ENCODE measurements at places on chromosomes 6 and 20. TPM values are rescaled to one million over a fixed set of nuclear protein-coding genes. Genes with fewer than 3 reads are reported as not detected.

Gene OR12D3
- total RNA-seq, result not detected

Gene HCRTR2
- total RNA-seq, result not detected

Gene SUMO4
- total RNA-seq, result 7.4 TPM

Gene PNPLA1
- not detected for total RNA-seq

Gene HLA-DRB5
- 2.9 TPM for total RNA-seq

Gene TSHZ2
- total RNA-seq, result 12.2 TPM

Gene LHFPL5
- total RNA-seq, result not detected

Gene OR2H2
- total RNA-seq, result not detected

Measured in activated naive CD4-positive, alpha-beta T cell treated with anti-CD3 and anti-CD28 coated beads, Interleukin-2, amount 10 ng/mL, durations not matched to agents 5 hours and 36 hours (primary cell).